Stimulated activated CD8-positive, alpha-beta memory T cell treated with anti-CD3 and anti-CD28 coated beads, Interleukin-15, amount 100 ng/mL, for 48 hours (primary cell): ENCODE measurements at places on chromosomes 4 and X.

DNA sequence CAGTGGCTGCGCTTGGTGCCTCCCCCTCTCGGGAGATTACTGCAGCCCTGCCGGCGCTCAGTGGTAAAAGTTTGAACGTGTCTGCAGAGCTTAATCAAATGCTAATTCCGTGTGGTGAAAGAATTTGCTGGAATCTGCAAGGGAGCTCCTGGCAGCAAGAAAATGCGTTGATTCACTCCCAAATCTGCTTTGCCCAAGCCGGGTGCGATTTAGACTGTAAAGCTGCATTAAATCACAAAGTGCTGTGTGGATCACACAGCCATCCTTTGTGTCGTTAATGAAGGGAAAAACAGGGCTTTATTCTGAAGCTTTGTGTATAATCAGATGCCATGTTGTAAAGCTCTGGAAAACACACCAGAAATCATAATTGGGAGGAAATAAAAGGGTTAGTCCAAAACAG is 444.1 kb downstream of the BCOR start:
- no peak for DNase-seq

DNA sequence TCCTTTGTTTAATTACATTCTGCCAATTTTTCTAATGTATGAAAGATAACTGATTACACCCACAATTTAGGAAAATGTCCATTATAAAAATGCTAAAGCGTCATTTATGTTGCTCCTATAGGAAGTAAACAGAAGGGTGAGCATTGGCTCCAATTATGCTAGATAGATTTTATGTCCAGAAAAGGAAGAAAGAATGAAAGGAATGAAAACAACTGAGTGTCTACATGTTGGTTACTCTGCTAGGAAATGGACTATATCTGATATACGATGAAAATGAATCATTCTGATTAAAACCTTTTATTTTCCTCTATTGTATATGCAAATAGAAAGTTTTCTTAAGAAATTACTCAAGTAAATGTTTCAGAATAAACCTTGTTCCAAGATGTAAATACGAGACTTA is 1.6 kb downstream of the ENAM start:
- DNase-seq, result no peak

- no peak for DNase-seq
Observed at GRCh38 chrX:24890677-24891076, 125.1 kb downstream of the ARX start.

DNA sequence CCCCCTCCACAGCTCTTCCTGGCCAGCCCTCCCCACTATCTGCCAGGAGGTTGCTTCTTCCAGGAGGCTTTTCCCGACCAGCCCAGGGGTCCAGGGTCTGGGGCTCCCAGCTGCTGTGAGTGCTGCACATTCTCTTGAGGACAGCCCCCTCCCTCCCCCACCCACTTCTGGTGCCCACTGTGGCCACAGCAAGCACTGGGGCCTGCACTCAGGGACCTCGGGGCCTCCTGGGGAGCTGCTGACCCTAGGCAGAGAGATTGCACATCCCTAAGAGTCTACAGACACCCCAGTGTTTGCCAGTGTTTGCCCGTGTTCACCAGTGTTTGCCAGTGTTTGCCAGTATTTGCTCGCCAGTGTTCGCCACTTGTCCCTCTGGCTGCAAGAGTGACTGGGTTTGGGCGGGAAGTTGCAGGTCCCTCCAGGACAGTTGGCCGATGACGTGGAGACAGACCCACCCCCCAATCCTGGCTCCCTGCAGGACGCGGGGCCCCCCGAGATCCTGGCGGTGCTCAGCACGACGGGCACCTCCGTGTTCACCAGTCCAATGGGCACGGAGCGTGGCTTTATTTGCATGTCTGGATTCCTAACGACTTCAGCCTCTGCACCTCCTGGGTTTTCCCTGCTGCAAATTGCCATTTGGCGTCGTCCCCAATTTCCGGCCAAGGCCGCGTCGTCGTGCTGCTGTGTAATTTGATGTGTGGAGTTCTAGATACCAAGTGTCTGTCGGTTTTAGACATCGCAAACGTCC is 87.5 kb upstream of the NKX1-1 start:
- DNase-seq, result no peak

GRCh38 chr4:182143822-182144625 is 99.2 kb upstream of the TENM3 start:
- DNase-seq, result no peak

GRCh38 chr4:17027495-17027894 is 129.1 kb upstream of the LDB2 start:
- no peak for DNase-seq

DNA sequence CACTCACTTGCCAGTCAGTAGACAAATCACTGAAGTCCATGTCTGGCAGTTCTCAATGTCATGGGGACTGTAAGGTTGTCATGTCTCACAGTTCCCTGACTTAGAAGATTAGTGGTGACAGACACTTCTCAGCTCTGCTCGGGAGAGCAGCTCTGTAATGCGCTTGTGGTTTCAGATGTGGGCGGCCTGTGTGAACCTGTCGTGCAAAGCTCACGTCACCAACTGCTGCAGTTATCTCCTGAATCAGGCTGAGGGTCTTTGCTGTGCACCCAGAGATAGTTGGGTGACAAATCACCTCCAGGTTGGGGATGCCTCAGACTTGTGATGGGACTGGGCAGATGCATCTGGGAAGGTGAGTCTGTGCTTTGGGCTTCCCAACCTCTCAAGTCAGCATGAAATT is at the start of gene IL9R:
IL9R (plus strand) TSS at position 261 of the 400 bp plus-strand sequence; CDS start at position 325, 64 bp downstream.
- DNase-seq, result peak; percentile 62
